Erythroblast (primary cell): ENCODE measurements at places on chromosomes 16 and 17.

DNA sequence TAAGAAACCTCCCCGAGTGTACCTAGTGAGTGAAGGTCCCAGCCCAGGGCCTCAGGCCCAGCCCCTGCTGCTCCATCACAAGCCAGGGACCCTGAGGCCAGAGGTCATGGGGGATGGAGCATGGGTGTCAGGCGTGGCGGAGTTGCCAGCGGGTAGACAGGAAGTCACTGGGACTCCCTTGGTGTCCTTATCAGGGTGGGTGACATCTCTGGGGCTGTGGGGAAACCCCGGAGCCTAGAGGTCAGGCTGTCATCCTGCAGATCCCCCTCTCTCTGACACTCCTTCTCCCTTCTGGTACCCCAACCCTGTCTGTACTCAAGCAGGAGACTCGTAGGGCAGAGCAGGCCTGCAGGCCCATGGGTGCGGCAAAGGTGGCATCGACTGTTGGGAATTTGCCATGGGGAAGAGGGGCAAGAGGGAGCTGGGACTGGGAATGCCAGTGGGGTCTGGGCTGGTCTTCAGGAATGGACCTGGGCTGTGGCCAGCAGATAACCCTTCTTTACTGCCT lies 10.8 kb upstream of the ADGRG1 start:
- DNase-seq, result no peak

DNA sequence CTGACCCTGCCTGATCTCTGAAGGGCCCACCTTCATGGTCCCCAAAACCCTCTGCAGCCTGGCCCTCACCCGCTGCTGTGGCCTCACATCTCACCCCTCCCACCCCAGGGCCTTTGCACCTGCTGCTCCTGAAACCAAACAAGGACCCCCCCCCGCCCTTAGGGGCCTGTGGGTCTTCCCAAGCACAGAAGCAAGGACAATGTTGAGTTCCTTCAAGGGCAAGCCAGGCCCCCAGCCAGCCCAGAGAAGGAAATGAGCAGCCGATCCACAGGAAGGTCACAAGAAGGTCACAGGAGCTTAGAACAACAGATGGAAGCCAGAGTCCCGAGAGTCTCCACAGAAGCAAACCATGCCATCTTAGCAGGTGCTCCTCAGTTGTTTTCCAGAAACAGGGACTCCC lies 493 bp upstream of the PDE6G start:
- no peak for DNase-seq

DNA sequence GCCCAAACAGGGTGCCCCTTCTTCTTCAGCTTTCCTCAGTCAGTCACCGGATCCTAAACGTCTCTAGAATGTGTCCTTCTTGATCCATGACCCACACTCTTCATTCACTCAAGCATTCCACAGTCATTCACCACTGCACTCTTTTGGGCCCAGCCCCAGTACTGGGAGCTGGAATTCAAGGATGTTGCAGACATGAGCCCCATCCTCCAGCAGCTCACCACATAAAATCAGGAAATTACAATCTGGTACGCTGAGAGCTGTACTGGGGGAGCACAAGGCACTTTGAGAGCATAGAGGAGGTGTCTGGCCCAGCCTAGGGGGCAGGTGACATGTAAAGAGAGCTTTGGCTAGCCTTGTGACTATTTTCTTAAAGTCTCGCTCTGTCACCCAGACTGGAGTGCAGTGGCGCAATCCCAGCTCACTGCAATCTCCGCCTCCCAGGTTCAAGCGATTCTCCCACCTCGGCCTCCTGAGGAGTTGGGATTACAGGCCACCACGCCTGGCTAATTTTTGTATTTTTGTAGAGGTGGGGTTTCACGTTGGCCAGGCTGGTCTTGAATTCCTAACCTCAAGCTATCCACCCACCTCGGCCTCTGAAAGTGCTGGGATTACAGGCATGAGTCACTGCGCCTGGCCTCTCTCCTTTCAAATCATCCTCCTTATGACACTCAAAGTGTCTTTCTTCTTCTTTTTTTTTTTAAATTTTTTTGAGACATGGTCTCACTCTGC lies 18.7 kb downstream of the CES4A start:
- DNase-seq, result no peak

GRCh38 chr17:81059026-81059425 lies 24.1 kb downstream of the BAIAP2 start:
- peak; percentile 28 for DNase-seq

- no peak for DNase-seq
Measured at GRCh38 chr17:28187931-28188330, 131.1 kb upstream of the TMEM97 start.

- no peak for DNase-seq
Measured at GRCh38 chr16:50721549-50722404, 20.1 kb upstream of the CYLD start.

DNA sequence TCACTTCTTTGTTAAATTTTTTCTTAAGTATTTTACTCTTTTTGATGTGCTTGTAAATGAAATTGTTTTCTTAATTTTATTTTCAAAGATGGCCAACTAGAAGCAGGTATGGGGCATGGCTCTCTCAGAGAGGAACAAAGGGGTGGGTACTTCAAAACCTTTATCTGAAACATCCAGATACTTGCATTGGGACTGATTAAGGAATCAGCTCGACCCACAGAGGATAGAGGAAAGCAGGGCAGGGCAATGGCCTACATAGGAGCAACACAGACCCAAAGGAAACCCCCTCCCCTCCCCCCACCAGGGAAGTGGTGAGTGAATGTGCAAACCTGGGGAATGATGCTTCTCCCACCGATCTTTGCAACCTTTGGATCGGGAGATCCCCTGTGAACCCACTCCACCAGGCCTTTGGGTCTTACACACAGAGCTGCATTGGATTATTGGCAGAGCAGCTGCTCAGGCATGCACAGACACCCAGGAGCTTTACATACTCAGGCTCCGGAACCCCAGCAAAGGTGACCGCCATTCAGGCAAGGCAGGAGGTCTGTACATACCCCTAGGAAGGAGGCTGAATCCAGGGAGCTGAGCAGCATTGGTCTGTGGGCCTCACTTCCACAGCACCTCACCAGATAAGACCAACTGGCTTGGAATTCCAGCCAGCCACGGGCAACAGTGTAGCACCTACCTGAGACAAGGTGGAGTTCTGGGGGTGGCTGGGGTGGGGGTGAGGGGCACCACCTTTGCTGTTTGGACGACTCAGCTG lies 3.0 kb upstream of the CCR7 start:
- peak; percentile 74 for DNase-seq

GRCh38 chr16:17193566-17194100 lies 277.1 kb downstream of the XYLT1 start:
- DNase-seq, result no peak

DNA sequence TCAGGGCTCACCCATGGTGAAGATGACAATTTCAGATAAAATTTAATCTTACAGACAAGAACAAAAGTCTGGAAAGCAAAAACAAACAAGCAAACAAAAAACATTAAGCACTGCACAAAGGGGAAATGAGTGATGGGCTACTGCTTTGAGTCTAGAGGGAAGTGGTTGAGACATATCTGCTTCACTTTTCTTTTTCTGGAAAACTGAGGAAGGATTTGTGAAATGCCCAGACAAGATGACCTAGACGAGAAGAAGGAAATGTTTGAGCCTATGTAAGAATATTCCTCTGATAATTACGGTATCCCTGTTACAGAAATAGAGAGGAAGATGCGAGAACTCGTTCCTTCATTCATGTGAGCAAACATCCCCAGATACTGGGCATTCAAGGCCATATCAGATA lies 11.5 kb upstream of the HYDIN start:
- DNase-seq, result no peak

DNA sequence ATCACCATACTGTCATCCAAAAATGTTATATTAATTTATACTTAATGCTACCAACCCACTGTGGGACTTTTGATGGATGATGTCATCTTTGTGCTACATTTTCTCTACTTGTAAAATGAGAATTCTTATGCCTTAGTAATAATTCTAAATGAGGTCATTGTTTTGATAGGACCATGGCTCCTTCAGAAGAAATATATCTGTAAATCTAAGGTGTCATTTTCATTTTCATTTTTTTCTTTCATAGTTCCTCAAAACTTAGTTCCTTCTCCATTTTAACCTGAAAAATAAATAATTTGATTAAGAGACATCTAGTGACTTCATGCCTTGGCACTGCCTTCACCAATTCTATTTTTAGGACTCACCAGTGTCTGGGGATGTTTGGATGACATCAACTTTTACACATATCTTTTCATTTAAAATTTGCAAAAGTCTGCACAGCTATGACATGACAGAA lies 48.7 kb downstream of the GPRC5B start:
- no peak for DNase-seq

- DNase-seq, result no peak
Measured at GRCh38 chr16:50622643-50623369, 58.3 kb downstream of the SNX20 start.

DNA sequence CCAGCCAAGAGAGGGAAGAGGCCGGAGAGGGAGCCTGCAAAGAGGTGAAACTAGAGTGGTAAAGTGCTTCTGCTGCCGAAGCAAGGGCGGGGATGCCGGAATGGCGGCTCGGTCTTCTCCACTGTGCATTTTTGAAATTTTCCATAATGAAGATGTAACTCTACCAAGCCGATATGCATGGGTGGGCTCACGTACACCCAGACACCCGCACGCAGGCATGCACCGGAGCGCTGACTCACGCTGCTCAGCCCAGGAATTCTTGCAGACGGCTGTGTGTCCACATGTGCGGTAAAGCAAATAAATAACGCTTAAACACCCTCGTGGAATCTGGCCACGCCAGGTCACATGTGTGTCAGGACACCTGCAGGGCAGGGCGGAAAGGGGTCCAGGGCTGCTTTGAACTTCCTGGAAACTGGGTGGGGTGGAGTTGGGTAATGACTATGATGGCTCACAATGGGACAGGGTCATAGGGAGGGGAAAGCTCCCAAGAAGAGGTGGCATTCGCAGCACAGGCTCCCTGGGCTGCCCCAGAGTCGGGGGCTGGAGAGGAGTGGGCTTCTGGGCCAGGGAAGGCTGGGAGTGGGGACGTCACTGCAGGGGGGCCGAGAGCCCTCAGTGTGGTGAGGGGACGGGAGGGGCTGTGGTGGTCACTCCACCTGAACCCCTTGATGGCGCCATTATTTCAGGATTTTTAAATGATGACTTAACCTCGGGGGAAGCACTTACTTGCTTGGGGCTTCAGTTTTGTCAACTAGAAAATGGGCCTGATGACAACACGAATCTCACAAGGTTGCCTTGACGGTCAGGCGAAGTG lies 265.5 kb downstream of the PARN start:
- DNase-seq, result no peak
